ENCODE measurements at places on chromosomes 12 and 14. TPM values are rescaled to one million over a fixed set of nuclear protein-coding genes. Genes with fewer than 3 reads are reported as not detected.

The HPD gene
- not detected for total RNA-seq

The FOXA1 gene
- not detected for total RNA-seq

The INSM2 gene
- not detected for total RNA-seq

The PRB2 gene
- total RNA-seq, result not detected

The LMO3 gene
- total RNA-seq, result 492 TPM

The VEZT gene
- 326 TPM for total RNA-seq

The ADAM21 gene
- not detected for total RNA-seq

The DIO2 gene
- total RNA-seq, result 24.4 TPM

The C14orf132 gene
- 66.4 TPM for total RNA-seq

The RFX4 gene
- 9.4 TPM for total RNA-seq

The NKX2-1 gene
- total RNA-seq, result 1.6 TPM

The KITLG gene
- total RNA-seq, result 70.4 TPM

The SLC5A8 gene
- total RNA-seq, result 2.8 TPM

The GPRC5D gene
- total RNA-seq, result not detected

The RAD9B gene
- 1.3 TPM for total RNA-seq

The DPY19L2 gene
- 49.8 TPM for total RNA-seq

The TMEM132C gene
- total RNA-seq, result 1.9 TPM

The TCL1A gene
- not detected for total RNA-seq

The OR4E2 gene
- total RNA-seq, result not detected

The ZC2HC1C gene
- 2.8 TPM for total RNA-seq

The ZCCHC8 gene
- 51.3 TPM for total RNA-seq
